Nasal cavity respiratory epithelium epithelial cell of viscerocranial mucosa (primary cell): ENCODE measurements at places on chromosomes 13 and 19. TPM values are rescaled to one million over a fixed set of nuclear protein-coding genes. Genes with fewer than 3 reads are reported as not detected.

The EXOC3L2 gene
- 0.07 TPM in 1 of 2 replicates, not detected in the other for total RNA-seq

The FBXO17 gene
- total RNA-seq: 12.3 and 16.2 TPM in 2 replicates

The LHFPL6 gene
- 7.5 and 7.9 TPM in 2 replicates for total RNA-seq

The VSTM2B gene
- not detected in 2 replicates for total RNA-seq

The ATCAY gene
- total RNA-seq: not detected in 2 replicates

The C19orf85 gene
- total RNA-seq: not detected in 2 replicates

The LGALS7B gene
- total RNA-seq: 263 and 754 TPM in 2 replicates

The EDNRB gene
- total RNA-seq: not detected in 2 replicates

The APOC4 gene
- total RNA-seq: not detected in 2 replicates

The OR7C1 gene
- not detected in 2 replicates for total RNA-seq

The BORA gene
- total RNA-seq: 2.9 and 3.8 TPM in 2 replicates

The KIR2DL3 gene
- total RNA-seq: not detected in 2 replicates

The C19orf81 gene
- 0.68 TPM in 1 of 2 replicates, not detected in the other for total RNA-seq

The PRODH2 gene
- not detected in 2 replicates for total RNA-seq

The DAND5 gene
- 0.07 TPM in 1 of 2 replicates, not detected in the other for total RNA-seq

The LMTK3 gene
- total RNA-seq: 1.0 and 3.6 TPM in 2 replicates

The CLEC11A gene
- total RNA-seq: under 0.01 and 0.07 TPM in 2 replicates

The SIGLEC11 gene
- not detected in 2 replicates for total RNA-seq

The SPACA4 gene
- 0.21 TPM in 1 of 2 replicates, not detected in the other for total RNA-seq

The BRSK1 gene
- 0.34 and 0.43 TPM in 2 replicates for total RNA-seq

The SMIM24 gene
- not detected in 2 replicates for total RNA-seq

The ADGRE3 gene
- total RNA-seq: not detected in 2 replicates

The PGLYRP1 gene
- total RNA-seq: not detected in 2 replicates

The SPC24 gene
- 0.34 and 0.43 TPM in 2 replicates for total RNA-seq

The ARHGAP45 gene
- 4.6 and 4.8 TPM in 2 replicates for total RNA-seq

The ERICH4 gene
- not detected in 2 replicates for total RNA-seq

The AMER2 gene
- not detected in 2 replicates for total RNA-seq

The CEACAM4 gene
- total RNA-seq: not detected in 2 replicates

The FKBP8 gene
- total RNA-seq: 163 and 204 TPM in 2 replicates

The PROZ gene
- not detected in 2 replicates for total RNA-seq

The PGLYRP2 gene
- total RNA-seq: not detected in 2 replicates

The MCEMP1 gene
- under 0.01 TPM in 1 of 2 replicates, not detected in the other for total RNA-seq

The B3GLCT gene
- 6.7 and 7.2 TPM in 2 replicates for total RNA-seq

The F2RL3 gene
- under 0.01 TPM in 1 of 2 replicates, not detected in the other for total RNA-seq

The SGCG gene
- total RNA-seq: 0.28 and 7.5 TPM in 2 replicates

The FAM216B gene
- total RNA-seq: not detected in 2 replicates

The ZNF93 gene
- 3.1 and 4.6 TPM in 2 replicates for total RNA-seq

The TUBB4A gene
- total RNA-seq: not detected in 2 replicates

The FGF14 gene
- total RNA-seq: under 0.01 TPM in 2 replicates

The GARIN5B gene
- total RNA-seq: not detected in 2 replicates

The AXL gene
- 23.9 and 40.2 TPM in 2 replicates for total RNA-seq
